Dorsolateral prefrontal cortex (tissue), 122 donors: ENCODE measurements at places on chromosomes 1 and 21.

DNA sequence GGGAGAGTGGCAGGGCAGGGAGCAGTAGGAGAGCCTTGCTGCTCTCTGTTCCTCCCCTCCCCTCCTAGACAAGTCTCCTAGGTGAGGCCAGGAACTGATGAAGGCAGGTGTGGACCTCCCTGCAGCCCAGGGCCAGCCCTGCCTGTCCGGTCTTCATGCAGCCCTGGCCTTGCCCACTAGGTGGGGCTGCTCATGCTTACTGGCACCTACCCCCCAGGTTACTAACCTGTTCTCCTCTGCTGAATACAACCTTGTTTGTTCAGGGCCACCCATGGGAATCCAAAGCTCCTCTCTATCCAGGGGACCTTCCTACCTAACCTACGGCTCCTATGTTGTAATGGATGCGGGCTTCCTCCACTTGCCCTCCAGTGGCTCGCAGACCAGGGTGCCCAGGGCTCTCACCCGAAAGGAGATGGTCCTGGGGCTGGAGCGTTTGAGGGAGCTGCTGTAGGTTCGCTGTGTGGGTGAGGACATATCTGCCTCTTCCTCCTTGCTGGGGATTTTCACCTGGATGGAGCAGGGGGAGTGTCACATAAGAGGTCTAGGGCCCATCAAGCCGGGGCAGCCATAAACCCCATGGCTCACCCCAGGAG lies 7.9 kb upstream of the TNNT2 start:
- peak; percentile 30 for DNase-seq

DNA sequence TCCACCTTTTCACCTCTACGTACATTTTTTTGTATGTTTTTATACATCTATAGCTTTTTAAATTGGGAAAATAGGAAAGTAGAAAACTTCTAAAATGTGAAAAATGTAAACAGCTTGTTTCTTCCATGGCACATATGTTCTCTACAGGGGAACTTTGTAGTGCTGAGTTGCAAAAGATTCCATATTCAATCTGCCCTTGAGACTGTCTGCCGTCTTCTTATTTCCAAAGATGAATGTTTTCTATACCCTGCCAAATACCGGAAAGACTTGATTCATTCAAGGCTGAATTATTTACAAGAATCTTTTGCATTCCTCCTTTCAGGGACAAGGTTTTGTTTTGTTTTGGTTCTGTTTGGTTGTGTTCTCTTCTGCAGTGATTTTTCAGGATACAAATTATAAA lies 1334.5 kb upstream of the ADGRL4 start:
- DNase-seq = no peak

DNA sequence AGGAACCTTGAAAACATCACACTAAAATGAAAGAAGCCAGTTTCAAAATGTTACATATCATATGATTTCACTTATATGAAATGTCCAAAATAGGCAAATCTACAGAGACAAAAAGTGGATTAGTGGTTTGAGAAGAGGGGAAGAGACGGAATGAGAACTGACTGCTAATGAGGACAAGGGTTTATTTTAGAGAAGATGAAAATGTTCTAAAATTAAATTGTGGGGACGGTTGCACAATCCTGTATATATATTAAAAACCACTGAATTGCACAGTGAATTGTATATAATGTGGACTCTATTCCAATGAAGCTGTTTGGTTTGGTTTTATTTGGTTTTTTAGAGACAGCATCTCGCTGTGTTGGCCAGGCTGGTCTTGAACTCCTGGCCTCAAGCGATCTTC lies 35.6 kb downstream of the PRPF38A start:
- no peak for DNase-seq

DNA sequence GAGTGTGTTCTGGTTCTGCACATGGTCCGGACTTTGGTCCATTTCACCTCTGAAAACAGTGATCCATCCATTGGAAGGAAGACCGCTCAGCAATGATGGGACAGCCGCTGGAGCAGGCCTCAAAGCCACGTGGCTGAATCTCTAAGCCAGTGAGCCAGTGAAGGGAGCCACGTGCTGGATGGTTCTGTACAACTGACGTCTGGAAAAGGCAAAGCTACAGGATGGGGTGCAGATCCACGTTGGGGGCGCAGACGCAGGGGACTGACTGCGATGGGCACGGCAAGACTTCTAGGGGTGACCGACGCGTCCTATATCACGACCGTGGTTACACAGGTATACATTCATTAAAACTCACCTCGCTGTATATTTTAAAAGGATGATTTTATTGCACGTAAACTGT lies 10.2 kb upstream of the ARHGEF16 start:
- no peak for DNase-seq

DNA sequence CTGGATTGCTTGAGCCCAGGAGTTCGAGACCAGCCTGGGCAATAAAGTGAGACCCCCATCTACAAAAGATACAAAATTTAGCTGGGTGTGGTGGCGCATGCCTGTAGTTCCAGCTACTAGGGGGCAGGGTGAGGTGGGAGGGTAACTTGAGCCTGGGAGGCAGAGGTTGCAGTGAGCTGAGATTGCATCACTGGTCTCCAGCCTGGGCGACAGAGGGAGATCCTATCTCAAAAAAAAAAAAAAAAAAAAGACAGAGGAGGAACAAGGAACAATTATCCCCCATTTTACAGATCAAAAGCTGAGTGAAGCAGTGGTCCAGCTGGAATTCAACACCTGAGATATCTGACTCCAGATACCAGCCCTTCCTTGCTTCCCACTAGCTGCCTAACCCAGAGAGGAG lies 34.8 kb downstream of the L1TD1 start:
- DNase-seq = no peak

DNA sequence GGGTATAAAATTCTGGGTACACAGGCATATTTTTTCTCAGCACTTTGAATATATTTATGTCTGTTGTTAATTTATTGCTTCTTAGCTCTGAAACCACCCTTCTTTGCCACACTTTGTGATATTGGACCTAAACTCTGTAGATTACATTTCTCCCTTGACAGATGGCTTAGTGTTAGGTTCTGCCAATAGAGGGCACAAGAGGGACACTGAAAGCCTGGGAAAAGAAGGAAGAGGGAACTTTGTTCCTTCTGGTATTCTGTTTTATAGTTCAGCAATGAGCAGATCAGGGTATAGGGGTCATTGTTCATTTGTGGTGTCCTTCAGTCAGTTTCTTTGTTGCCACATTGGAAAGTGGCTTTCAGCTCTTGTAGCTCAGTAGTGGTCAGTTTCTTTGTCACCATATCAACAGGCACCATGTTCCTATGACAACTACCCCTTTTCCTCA lies 423.5 kb upstream of the PROX1 start:
- no peak for DNase-seq

DNA sequence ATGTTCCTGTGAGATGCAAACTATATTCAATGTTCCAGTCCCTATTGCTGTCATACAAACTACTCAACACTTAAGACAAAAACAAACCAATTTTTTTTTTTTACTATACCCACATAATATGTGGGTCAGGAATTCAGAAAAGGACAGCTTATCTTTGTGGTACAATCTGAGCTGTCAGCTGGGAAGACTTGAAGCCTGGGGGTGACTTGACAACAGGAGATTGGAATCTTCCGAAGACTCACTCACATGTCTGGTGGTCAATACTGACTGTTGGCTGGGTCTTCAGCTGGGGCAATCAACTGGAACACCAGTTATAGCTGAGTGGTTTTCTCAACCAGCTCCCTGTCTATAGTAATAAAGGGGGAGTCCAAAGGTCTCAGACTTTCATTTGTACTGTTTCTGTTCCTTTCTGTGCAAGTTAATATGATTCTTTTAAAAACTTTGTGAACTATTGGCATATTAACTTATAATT lies 81.7 kb upstream of the ATP1B1 start:
- no peak for DNase-seq

- no peak for DNase-seq
These were observed 15.1 kb upstream of the TIPRL start for GRCh38 chr1:168163670-168164069.

DNA sequence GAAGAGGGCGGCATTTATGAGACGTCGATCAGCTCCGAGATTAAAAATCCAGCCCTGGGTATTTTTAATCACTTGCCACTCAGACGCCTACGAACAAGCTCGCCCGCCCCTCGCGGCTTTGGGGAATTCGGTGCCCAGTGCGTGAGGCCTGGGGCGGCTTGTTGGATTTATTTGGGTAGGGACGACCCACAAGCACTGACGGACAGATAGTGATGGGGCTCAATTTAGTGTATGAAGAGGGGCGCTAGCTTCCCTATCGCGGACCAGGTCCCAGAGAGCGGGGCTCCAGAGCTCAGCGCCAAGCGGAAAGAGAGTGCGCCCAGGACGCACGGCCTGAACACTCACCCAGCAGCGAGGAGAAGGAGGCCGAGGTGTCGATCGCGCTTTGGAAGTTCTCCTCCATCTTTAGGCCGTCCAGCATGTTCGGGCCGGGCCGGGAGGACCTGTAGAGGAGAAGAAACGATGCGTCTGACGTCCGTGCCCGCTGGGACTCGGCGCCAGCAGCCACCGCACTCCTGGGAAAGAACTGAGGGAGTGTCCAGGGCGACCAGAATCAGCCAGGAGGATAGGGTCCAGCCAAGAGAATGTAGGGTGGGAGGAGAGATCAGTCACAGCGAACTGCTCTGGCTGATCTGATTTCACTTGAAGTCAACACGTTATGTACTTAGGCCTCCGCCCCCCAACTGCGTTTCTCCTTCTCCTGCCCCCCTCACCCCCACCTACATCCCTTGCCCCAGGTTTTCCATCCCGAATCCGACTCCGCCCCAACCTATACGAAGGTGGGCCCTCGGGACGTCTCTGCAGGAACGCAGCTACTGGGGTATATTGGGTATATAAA lies 1.2 kb downstream of the LMX1A start:
- DNase-seq = no peak

- no peak for DNase-seq
These were observed 34.8 kb upstream of the RNF187 start for GRCh38 chr1:228452194-228453021.

GRCh38 chr1:199747984-199748383 lies 279.5 kb upstream of the NR5A2 start:
- DNase-seq = no peak

GRCh38 chr1:21064057-21064456 lies 112.6 kb downstream of the EIF4G3 start:
- no peak for DNase-seq

GRCh38 chr1:10444795-10445397 lies 4.9 kb upstream of the CORT start:
- no peak for DNase-seq

- DNase-seq = no peak
These were observed 6.2 kb downstream of the FH start for GRCh38 chr1:241513378-241513777.

- DNase-seq = no peak
These were observed 144.2 kb upstream of the BEND5 start for GRCh38 chr1:48920851-48921250.

DNA sequence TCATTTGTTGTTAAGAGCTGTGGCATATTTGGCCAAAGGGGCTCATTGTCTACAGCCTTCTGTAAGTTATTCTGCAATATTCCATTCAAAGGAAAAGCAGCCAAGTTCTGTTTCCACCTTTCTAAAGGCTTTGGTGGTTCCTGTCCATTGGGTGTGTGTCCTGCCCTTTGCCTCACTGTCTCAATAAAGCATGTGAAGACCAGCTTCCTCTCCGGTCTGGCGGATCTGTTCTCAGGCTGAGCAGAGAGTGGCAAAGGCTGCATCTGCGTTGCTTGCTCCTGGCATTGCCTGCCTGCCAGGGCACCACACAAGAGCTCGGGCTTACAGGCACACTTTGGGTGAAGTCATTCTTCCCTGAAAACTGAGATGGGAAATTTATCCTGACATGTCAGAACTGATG lies 34.9 kb downstream of the ST6GALNAC3 start:
- DNase-seq = no peak

DNA sequence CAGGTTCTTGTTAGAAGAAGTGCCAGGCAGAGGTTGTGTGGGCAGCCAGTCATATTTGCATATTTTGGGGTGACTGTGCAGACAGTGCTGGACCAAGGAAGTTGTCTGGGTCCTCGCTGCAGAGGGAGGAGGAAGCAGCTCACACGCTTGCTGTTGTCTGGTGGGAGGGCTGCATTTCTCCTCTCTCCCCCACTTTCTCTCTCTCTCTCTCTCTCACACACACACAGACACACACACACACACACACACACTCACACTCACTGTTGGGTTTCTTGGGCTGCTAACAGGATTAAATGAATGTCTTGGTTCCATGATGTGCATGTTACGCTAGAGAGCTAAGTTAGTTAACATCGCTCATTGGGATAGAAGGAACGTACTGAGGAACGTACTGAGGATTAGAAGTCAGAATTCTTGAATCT lies 72.9 kb downstream of the AGPAT3 start:
- no peak for DNase-seq

- DNase-seq = no peak
These were observed 20.5 kb upstream of the PRDM15 start for GRCh38 chr21:41899426-41900202.

GRCh38 chr1:203769505-203770343 lies 4.7 kb downstream of the LAX1 start:
- DNase-seq = peak; percentile 42

DNA sequence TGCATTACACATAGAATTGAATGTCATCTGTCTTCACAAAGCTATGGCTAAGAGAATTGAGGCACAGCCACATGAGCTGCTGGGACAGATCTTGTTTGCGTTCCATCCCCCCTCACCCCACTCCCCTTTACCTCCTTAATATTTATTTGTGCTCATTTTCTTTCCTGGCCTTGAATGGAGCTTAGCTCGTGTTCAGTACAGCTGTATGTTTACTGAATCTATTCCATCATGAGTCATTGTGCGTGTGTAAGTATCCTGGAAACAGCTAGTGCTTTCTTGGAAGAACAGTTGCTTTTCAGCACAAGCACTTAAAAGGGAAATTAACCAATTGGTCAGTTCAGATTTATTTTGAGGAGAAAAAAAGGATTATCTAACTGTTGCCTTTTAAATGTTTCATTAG lies 14.7 kb downstream of the PROX1 start:
- no peak for DNase-seq

- no peak for DNase-seq
These were observed 53.4 kb downstream of the WLS start for GRCh38 chr1:68178821-68179490.

GRCh38 chr1:84721152-84721551 lies 30.9 kb upstream of the SSX2IP start:
- DNase-seq = no peak

DNA sequence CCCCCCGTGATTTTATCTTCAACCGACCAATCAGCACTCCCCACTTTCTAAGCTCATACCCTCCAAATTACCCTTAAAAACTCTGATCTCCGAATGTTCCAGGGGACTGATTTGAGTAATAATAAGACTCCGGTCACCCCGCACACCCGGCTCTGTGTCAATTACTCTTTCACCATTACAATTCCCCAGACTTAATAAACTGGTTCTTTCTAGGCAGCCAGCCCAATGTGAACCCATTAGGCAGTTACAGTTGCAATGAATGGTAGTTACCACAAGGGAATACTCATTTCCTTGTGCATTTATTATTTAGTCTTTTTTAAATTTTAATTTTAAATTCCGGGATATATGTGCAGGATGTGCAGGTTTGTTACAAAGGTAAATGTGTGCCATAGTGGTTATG lies 177.9 kb downstream of the HFM1 start:
- DNase-seq = no peak

GRCh38 chr1:36944883-36945282 lies 89.4 kb downstream of the GRIK3 start:
- DNase-seq = no peak
